Renal cortex interstitium (tissue), 15 donors: ENCODE measurements at places on chromosomes 5 and 9. TPM values are rescaled to one million over a fixed set of nuclear protein-coding genes. Genes with fewer than 3 reads are reported as not detected.

GRCh38 chr5:31273161-31273560 is 79.7 kb downstream of the CDH6 start:
- no peak for DNase-seq

DNA sequence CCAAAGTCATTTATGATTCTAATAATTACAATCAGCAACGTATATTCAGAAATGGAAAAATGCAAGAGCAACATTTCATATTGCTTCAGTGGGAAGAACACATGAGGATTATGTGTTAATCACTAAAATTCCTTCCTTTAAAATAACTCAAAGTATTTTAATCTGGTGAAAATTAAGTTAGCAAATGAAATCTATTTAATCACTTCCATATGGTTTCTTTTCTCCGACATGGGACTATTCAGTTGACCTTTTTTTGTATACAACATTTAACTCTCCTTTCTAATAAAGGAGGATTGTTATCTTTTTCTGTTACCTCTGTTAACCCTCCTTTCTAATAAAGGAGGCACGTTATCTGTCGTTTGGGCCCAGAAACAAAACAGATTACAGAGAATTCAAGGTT is 59.9 kb downstream of the HOMER1 start:
- DNase-seq = no peak

- no peak for DNase-seq
Measured at GRCh38 chr5:141478321-141478945, 2.7 kb downstream of the PCDHGC3 start.

GRCh38 chr9:126482361-126483044 is 131.2 kb upstream of the LMX1B start:
- DNase-seq = peak; percentile 55

GRCh38 chr5:135240283-135240633 is 158.8 kb downstream of the MACROH2A1 start:
- DNase-seq = no peak

GRCh38 chr5:79938468-79938867 is 52.6 kb downstream of the MTX3 start:
- DNase-seq = no peak

- no peak for DNase-seq
Measured at GRCh38 chr5:89301321-89302025, 418.5 kb upstream of the MEF2C start.

DNA sequence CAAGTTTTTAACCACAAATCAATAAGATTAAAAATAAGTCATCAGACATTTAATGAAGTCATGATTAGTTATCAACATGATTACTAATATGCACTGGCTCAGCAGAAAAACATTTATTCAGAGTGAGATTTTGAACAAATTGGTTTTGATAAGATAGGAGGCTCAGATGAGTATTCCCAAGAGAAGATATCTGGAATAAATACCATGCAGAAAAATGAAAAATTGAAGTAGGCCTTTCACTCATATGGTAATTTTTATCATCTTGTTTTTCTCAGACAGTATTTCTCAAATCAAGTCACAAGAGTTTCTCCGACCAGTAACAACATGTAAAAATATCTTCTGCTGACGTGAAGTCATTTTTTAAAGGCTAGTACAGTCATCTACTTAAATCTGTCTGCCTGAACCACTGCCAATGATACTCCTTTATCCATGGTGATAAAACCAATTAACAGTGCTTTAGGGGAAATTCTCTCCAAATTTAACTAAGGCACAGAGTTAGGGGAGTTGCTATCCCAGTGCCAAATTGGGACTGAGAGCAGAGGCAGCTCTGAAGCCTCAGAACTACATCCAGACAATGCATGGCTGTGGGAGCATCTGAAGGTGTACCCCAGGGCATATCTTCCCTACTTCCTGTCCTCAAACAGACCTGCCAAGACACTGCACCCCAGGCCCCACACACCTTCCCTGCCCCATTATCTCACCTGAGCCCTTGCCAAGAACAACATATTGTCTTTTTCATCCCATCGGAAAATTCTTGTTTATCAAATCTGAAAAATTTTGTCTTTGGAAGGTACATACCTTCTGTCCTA is 105.5 kb upstream of the TSLP start:
- DNase-seq = no peak

DNA sequence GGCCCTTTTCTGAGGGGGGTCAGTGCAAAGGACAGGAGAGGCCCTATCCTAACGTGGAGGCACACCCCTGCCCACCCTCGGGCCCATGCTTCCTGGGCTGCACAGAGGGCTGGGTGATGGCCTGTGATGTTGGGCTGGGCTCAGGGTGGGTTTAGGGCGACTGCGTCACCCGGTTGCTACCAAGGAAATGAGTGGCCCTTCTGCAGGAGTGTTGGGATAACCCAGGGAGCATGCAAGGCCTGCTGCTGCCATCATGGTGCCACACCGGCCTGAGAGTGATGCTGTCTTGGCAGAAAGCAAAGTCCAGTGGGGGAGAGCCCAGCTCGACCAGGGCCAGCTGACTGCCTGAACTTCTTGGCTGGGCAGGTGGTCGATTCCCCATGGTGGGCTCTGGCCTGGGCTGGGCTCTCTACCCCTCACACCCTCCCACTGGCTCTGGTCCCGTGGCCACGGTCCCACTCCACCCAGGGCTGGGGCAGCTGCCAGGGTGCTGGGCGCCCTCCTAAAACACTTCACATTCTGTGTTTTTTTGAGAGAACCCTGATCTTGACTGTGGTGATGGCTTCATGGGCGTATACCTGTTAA is 21.5 kb upstream of the MRNIP start:
- DNase-seq = no peak

GRCh38 chr5:76021936-76022584 is 61.1 kb upstream of the SV2C start:
- DNase-seq = no peak

GRCh38 chr5:175706499-175706898 is 48.6 kb downstream of the HRH2 start:
- DNase-seq = no peak

FBN2 gene
- polyA plus RNA-seq = 68.8 TPM

INSL4 gene
- polyA plus RNA-seq = not detected

PCDHB11 gene
- polyA plus RNA-seq = 4.0 TPM

IL31RA gene
- polyA plus RNA-seq = 0.06 TPM

FAM151B gene
- 3.2 TPM for polyA plus RNA-seq

CCL27 gene
- polyA plus RNA-seq = 0.59 TPM

WDR70 gene
- polyA plus RNA-seq = 53.3 TPM
